ENCODE measurements at places on chromosomes 2 and 18.
A peak's percentile ranks its signal among the peaks of the same experiment; 100 is the strongest.

- DNase-seq = no peak
Observed at GRCh38 chr2:222298311-222299150, at the start of gene PAX3. TSS of gene PAX3 (minus strand) at chr2:222298998. CDS start at chr2:222298615, 383 bp downstream.

DNA sequence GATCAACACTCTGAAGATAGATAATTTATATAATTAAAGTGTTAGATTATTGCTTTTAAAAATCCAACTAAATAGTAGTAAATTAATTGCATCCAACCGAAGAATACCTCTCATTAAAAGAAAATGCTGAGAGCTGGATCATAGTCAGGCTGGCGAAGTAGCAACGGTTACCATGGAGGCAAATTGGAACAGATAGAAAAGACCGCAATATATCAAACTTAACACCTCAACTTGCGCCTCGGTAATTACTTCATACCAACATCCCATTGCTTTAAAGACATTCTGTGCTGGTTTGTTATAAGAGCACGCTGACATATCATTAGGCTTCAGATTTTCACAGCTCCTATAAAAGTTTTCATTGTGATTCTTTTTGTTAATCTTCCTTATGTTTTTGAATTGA lies 183.8 kb upstream of the ZC3H15 start:
- no peak for DNase-seq

- no peak for DNase-seq
Observed at GRCh38 chr2:24875901-24876300, 44.1 kb downstream of the ADCY3 start.

DNA sequence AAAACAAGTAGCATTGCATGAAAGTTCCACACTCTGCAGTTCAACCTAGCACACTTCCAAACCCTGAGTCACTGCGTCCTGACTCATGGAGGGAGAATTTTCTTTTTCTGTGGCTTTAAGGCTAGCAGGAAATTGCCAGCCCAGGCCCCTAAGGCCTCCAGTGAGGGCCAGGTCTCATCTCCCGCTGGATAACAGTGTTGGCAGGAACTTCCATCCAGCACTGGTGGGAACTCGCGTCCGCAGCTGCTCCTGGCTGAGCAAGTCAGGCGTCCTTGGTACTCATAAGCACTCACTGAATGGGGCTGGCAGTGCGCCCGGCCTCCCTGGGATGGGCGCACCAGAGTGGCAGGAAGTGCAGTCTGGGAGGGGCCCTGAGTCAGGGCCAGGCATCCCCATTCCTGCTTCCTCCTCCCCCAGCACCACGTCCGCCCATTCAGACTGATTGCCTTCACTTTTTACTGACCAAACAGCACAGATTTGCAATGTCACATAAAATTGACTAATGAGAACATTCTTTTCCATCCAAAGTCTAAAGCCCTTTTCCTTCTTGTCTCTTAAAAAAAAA lies 14.3 kb downstream of the MALL start:
- peak; percentile 33 for DNase-seq

DNA sequence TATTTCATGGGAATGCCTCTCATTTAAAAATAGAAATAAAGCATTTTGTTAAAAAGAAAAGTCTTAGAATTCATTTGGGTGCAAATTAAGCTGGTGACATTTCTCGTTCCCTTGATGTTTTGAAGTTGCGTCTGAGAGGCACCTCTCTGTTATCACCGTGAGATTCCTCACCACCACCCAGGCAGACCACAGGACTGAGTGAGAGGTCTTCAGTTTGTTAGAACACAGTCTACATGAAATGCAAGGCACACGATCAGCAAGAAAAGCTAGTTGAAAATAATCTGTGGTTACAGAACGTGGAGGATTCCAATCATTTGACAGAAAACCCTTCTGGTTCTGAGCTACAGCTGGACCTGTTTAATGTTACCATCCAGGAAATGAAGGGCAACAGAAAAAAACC lies 116.0 kb downstream of the UXS1 start:
- DNase-seq = no peak

GRCh38 chr18:5759194-5759593 lies 136.1 kb downstream of the TMEM200C start:
- DNase-seq = no peak

DNA sequence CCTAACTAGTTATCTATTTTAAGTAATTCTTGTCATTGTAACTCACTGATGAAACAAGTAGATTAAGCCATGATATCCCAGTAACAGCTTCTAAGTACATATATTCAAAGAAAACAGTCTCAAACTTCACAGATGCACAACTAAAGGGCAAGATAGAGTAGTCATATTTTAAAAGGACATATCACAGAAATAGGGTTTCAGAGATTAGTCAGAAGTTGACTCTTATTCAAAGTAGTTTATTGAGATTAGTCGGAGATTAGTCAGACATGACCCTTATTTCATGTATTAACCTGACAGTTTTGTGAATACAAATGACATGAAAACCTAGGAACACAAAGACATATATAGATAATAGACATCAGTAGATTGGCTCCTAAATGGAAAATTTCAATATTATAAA lies 15.9 kb upstream of the CHAC2 start:
- DNase-seq = no peak

- no peak for DNase-seq
Observed at GRCh38 chr18:22168360-22168921, 948 bp upstream of the GATA6 start.

All from GDM1 (cell line).